ENCODE measurements at places on chromosomes 4 and X.

GRCh38 chr4:58603951-58604350, 1493.8 kb upstream of the IGFBP7 start:
- DNase-seq: no peak

DNA sequence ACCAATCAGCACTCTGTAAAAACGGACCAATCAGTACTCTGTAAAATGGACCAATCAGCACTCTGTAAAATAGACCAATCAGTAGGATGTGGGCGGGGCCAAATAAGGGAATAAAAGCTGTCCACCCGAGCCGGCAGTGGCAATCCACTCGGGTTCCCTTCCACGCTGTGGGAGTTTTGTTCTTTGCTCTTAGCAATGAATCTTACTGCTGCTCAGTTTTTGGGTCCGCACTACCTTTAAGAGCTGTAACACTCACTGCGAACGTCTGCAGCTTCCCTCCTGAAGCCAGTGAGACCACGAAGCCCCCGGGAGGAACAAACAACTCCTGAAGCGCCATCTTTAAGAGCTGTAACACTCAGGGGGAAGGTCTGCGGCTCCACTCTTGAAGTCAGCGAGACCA, 66.4 kb upstream of the BRS3 start:
- DNase-seq: no peak

GRCh38 chr4:126061655-126062054, 746.9 kb downstream of the FAT4 start:
- no peak for DNase-seq

DNA sequence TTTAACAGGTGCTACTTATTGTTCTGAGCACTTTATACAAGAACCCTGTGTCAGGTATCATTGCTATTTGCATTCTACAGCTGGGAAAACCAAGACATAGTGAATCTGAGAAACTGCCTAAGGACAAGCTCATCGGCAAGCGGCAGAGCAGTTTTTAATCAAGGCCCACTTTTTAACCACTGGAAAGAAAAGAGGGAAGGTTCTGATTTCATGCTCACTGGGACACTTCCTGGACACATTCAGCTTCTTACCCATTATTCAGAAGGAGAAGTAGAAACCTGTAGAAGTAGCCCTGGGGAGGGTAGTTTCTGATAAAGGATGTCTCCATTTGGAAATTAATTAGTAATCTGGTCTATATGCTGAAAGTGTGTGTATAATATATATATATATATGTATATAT, 2.5 kb upstream of the LNX1 start:
- DNase-seq: no peak

GRCh38 chr4:121541696-121542095, 155.1 kb downstream of the ANXA5 start:
- no peak for DNase-seq

DNA sequence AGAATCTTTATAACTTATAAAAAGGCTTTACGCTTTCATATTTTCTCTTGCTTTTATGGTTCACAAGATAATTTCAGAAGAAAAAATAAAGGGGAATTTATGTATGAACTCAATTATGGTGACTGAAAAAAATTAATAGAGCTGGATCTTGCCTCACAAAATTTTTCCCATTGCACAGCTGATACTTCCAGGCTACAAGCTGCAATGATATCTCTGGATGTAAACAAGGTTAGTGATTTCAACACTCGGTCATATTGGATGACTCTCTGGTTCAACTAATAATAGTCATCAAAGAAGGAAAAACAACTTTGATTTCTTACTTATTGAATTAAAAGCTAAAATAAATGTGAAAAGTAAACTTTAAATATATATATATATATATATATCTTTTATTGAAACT, 868.0 kb downstream of the FAT4 start:
- no peak for DNase-seq

DNA sequence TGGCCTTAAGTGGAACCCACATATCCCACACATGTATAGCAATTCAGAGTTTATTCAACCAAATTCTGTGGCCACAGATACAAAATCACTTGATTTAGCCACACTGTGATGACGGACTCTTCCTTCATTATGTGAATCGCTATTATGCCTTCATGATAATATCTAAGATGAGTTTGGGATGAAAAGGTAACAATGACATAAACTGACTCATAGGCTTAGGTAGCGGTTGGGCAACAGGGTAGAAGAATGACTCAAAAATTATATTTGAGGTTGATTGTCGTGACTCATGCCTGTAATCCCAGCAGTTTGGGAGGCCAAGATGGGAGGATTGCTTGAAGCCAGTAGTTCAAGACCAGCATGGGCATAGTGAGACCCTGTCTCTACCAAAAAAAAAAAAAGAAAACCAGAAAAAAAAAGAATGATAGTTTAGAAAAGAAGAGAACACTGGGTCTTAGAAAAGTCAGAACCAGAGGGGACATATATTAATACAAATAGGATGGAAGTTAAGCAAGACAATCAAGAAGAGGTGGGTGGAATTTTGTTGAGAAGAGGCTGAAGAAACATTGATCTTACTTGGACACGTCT, 70.4 kb upstream of the USP9X start:
- no peak for DNase-seq

GRCh38 chr4:156672492-156673305, 298.9 kb downstream of the PDGFC start:
- no peak for DNase-seq

DNA sequence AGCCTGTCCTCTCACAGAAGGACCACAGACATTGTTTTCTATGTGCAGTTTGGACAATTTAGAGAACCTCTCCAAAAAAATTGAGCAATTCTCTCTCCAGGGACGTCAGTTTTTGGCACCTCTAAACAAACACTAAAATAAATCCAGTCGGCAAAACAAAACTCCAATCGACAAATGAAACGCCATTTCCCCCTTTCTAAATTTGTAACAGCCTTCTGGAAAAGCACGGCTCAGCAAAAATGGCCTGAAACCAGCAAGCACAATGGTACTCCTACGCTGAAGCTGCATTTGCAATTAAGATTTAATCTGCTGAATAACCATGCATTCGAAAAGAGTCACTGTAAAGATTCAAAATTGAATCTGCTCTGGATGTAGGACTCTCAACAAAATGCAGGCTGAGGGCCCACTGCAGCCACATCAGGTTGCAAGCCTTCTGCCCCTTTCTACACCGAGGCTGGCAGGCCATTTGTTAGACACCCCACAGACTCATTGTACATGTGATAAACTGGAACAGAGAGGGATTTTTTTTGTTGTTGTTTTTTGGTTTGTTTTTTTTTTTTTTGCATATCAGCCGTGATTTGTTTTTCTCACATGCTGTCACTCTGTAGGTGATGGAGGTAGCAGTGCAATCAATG, 79.9 kb upstream of the MAP3K15 start:
- peak; percentile 46 for DNase-seq

DNA sequence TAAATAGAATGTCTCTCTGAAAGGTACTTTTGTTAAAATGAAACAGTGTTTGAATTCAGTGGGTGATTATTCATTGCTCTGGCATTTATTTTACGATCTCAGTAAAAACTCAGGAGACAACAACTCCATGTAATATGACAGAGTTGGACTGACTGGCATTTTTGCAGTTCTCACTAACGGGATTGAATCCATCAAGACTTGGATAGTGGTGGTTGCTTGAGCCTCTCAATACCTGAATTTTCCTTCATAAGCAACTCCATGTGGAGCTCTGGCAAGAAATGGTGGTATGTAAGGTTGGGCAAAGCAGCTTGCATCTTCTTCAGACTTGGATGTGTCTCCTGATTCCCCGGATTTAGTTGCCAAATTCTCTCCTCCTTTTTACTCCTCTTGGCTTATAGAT, 72.7 kb downstream of the FRMPD4 start:
- no peak for DNase-seq

GRCh38 chr4:26181616-26182015, 139.2 kb upstream of the RBPJ start:
- DNase-seq: no peak

DNA sequence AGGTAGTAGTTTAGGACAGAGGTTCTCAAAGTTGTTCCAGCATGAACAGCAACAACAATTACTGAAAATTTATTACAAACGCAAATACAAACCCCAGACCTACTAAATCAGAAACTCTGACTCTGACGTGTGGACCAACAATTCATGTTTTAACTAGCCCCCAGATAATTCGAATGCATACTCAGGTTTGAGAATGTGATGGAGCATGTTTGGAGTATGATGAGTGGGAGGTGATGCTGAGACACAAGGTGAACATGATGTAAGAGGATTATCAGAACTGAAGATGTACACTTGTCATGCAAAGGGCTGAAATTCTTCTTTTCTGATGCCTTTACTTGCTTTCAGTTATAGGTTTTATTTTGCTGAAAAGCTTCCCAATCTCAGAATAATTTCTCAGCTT, 323.0 kb downstream of the INPP4B start:
- DNase-seq: no peak

- no peak for DNase-seq
Observed at GRCh38 chr4:31791666-31792065, 1071.5 kb downstream of the PCDH7 start.
